ENCODE measurements at places on chromosomes 3 and 15. TPM values are rescaled to one million over a fixed set of nuclear protein-coding genes. Genes with fewer than 3 reads are reported as not detected.

GRCh38 chr15:92100301-92100700 is 246.8 kb downstream of the SLCO3A1 start:
- DNase-seq: no peak

The DPPA4 gene
- total RNA-seq: not detected

DNA sequence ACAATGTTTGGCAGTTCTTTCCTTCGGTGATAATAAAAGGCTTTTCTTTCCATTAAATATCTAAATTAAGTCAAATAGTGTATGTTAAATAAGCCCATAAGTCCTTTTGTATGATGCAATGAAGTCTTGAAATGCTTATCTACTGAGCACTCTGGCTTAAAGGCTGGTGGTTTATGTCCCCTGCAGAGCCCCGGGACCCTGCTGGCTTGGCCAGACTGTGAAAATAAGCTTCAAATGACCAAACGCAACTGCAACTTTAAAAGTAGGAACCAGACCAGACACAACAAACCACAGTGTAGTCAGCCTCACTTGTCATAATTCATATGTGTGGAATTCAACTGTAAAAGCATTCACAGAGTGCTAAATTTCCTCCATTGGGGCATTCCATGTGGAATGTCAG is 72.5 kb downstream of the FOXP1 start:
- DNase-seq: peak; percentile 37

GRCh38 chr3:152609891-152610290 is 225.0 kb upstream of the P2RY1 start:
- no peak for DNase-seq

The ATP13A5 gene
- not detected for total RNA-seq

The TEX55 gene
- total RNA-seq: not detected

The EXD1 gene
- total RNA-seq: not detected

The GOLGA6L7 gene
- total RNA-seq: not detected

- DNase-seq: no peak
These were observed 103.5 kb upstream of the UBE2E2 start for GRCh38 chr3:23099677-23100076.

The USP13 gene
- 55.2 TPM for total RNA-seq

GRCh38 chr3:38345879-38346586 is 552 bp upstream of the XYLB start:
- no peak for DNase-seq

- DNase-seq: no peak
These were observed 110.7 kb downstream of the PLD1 start for GRCh38 chr3:171699601-171700000.

- DNase-seq: peak; percentile 47
These were observed 1.0 kb downstream of the SNX1 start for GRCh38 chr15:64096668-64097384.

The RTP4 gene
- total RNA-seq: not detected

The GHSR gene
- not detected for total RNA-seq

DNA sequence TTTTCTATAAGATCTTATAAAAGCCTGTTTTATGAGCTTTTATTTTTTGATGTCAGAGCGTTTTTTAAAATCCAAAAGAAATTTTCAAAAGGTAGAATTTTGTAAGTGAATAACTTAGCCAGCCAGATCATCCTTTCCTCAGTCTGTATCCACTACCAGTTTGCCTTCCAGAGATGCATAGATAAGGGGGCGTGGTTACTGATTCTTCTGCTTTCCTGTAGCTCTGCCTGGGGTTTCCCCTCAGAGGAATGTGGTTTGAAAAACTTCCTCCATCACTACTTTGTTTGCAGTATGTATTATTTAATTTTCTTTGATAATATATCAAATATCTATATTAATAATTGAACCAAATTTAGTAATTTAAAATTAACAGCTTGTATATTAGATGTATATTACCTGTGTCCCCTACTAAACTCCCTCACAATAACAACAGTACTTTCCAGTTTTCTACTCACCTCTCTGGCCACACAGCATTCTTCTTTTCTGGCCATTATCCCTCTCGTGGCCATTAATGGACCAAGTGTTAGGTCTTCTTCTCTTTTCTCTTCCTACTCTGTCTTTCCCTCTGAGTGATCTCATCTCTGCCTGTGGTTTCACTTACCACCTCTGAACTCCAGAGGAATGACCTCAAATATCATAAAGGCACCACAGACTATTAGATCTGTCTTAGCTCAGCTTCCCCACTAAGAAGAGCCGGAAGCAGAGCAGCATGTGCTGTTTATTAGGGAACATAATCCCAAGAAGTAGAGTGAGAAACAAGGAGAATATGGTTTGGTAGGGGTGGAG is 239.7 kb downstream of the UBE2E2 start:
- DNase-seq: peak; percentile 57

GRCh38 chr15:39354189-39354588 is 226.7 kb upstream of the THBS1 start:
- DNase-seq: no peak

- no peak for DNase-seq
These were observed 698.2 kb upstream of the CADM2 start for GRCh38 chr3:84260596-84260995.

DNA sequence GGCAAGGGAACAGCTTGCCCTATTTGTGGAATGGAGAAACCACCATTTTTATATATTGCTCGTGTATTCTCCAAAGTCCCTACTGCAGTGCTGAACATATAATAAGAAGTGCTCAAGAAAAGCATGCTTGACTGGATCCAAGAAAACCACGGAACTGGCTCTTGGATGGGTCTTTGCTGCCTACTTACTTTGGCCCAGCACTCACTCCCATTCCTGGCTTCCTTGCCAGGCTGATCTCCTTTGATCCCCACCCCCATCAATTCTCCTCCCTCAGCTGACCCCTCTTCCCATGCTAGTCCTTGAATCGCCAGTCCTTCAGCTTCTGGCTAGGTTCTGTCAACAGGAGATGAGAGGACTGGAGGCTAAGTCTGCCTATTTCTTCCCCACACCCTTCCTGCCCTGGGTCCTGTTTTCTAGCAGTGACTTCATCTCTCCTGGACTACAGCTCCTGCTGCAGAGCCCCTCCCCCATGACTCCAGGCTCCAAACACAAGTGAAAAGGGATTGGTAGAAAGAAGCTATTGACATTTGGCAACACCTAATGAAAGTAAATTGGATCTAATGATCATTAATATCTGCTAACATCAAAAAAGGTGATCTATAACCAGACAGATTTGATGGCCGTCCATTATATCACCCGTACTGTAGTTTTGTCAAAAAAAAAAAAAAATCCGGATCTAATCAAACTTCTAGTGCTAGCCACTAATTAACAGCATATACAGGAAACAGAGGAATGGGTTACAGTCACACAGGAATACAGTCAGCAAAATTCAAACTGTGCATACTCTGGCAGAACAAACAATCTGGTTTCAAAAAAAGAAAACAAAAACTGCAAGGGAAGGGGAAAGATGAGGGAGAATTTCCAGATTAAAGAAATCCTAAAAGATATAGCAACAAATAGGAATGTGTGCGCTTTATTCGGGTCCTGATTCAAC is 7.8 kb downstream of the FAM240A start:
- DNase-seq: no peak

- DNase-seq: no peak
These were observed 7.4 kb upstream of the ANO10 start for GRCh38 chr3:43629257-43629656.

- no peak for DNase-seq
These were observed 97.1 kb upstream of the TMC3 start for GRCh38 chr15:81471151-81471550.

GRCh38 chr15:100061944-100062343 is 279.8 kb downstream of the ADAMTS17 start:
- DNase-seq: no peak

DNA sequence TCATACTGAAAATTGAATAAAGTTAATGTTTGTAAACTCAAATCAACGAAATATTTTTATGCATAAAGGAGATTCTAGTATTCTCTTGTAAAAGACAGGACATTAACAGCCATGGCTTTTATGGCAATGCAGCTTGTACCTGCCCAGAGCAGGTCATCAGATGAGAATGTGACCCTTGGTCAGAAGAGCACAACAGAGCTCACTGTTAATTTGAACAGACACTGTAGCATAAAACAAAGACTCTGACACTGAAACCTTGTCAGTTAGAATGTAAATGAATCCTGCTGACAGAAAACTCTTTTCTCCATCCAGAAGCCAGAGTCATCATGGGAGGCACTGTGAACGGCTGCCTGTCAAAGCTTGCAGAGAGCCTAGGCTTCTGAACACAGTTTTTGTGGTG is 410.6 kb downstream of the RAP2B start:
- DNase-seq: no peak

DNA sequence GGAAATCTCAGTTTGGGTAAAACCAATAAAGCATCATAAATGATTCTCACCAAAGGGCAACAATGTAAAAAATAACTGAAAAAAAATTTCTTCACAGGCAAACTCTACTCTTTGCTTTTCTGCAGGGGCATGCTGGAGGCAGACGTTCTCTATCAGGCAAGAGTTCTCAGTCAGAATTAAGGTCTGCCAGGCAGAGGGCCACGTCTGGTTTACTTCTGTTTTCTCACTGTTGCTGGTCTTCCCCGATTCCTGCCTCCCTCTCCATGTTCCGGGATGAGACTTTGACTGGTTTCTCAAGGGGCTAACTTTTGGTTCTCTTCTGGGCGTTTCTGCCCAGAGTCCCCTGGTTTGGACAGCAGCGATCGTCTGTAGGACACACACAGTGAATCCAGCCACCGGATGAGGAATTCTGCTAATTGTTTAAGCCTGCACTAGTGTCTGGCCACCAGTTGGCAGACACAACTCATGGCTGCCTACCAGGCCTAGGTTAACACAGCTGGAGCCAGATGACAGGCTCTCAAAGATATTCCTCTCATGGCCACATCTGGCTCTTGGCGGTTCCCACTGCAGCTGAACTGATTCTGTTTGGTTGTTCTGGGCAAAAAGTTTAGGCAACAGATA is 273.1 kb downstream of the FOXP1 start:
- DNase-seq: no peak

GRCh38 chr3:136247855-136248590 is 2.1 kb upstream of the PCCB start:
- no peak for DNase-seq

- no peak for DNase-seq
These were observed 17.3 kb downstream of the GJD2 start for GRCh38 chr15:34737477-34737876.

DNA sequence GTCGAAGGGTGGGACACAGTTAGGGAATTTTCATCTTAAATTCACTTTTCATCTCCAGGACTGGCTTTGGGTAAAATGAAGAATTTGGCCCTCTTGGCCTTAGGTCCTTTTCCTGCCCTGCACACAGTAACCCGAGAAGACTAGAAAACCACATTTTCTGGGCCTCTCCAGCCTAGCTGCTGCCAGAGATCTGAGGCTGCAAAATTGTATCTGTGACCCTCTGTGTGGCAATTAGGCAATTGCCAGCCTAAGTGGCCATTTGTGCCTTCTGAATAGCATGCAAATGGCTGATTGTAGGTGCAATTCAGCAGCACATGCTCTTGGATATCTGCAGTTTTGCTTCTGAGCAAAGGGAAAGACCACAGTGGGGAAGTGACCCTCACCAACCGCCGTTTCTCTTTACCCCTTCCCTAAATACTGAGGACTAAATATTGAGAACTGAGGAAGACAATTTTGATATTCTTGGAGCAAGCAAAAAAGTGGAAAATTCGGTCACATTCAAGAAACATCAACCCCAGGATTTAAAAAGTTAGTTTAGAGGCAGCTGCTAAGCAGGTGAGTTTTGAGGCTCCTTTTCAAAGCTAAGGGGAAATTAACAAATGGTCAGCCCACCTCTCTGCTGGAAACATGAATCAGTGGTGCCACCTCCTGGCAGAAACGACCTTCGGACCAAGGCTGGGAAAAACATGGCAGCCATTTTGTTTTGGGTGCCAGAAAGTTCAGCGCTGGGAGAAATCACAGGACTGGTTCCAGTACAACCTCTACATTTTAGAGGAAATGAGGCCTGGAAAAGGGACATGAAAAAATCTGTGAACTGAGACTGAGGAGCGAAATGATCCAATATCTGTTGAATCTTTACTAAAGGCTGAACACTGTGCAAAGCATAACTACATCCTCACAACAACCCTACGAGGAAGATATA is 56.6 kb upstream of the PRTG start:
- DNase-seq: peak; percentile 37

GRCh38 chr3:38281895-38282686 is at the start of gene SLC22A14:
Gene SLC22A14, plus strand, starts transcription at chr3:38282294. Its CDS starts 23,733 bp downstream, at chr3:38306027.
- DNase-seq: no peak

DNA sequence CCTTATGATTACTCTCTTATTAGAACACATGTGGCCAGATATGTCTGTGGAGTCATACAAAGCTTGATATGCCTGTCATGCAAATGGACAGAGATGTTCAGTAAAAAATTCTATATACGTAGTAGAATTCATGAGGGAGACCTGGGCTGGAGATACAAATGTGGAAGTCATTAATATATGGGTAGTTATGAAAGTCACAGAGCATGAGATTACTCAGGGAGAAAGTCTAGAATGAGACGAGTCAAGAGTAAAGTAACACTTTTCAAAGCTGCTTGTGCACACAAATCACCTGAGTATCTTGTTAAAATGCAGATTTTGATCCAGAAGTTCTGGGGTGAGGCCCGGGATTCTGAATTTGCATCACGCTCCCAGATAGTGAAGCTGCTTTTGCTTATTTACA is 28.4 kb downstream of the OXSM start:
- DNase-seq: no peak

DNA sequence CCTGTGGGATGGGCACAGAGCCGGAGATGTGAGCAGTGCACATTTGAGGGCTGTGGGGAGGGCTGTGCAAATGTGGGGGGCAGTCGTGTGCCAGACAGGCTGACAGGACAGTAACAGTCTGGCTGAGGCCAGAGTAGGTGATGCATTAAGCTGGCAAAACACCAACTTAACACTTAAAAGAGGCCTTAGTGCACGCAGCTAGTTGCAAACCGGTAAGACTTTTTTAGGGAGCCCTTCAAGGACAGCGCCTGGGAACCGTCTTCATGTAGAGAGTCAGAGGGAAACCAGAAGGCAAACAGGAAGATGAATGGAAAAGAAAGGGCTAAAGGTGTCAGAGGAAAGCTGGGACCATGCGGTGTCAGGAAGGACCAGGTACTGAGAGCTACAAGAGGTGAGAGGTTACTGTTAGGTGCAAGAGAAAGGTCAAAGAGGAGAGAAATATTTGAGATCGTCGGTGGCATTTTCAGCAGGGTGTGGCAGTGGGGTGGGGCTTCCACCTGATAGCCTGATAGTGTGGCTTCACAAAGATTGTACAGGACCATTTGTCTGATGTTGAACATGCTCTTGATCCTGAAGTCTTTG is 30.0 kb upstream of the CHD2 start:
- no peak for DNase-seq

GRCh38 chr3:46939578-46940445 is 36.7 kb downstream of the CCDC12 start:
- DNase-seq: no peak

- DNase-seq: no peak
These were observed 20.0 kb upstream of the C3orf22 start for GRCh38 chr3:126578702-126579101.

GRCh38 chr3:126277629-126278378 is 79.4 kb downstream of the KLF15 start:
- DNase-seq: no peak

GRCh38 chr15:101159936-101160815 is 91.7 kb downstream of the CHSY1 start:
- DNase-seq: no peak

DNA sequence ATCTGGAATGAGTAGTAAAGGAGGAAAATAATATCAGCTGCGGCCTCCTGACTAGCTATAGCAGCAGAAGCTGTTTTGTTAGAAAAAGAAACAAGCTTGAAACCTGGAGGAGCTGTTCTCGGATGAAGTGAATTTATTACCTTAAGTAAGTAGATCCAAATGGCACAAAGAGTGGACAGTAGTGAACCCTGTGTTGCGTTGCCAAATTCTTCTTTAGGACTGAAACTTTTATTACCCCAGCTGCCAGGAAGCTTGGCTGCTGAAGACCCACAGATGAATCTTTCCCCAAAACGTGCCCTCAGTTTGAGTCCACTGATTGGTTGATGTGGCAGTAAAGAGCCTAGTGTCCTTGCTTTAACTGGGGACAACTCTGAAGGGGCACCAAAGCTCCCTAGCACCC is 366.8 kb upstream of the GBE1 start:
- DNase-seq: no peak
